ENCODE measurements at places on chromosomes 7 and 10.

GRCh38 chr7:117169907-117170306 is 153.0 kb downstream of the WNT2 start:
- no peak for DNase-seq

DNA sequence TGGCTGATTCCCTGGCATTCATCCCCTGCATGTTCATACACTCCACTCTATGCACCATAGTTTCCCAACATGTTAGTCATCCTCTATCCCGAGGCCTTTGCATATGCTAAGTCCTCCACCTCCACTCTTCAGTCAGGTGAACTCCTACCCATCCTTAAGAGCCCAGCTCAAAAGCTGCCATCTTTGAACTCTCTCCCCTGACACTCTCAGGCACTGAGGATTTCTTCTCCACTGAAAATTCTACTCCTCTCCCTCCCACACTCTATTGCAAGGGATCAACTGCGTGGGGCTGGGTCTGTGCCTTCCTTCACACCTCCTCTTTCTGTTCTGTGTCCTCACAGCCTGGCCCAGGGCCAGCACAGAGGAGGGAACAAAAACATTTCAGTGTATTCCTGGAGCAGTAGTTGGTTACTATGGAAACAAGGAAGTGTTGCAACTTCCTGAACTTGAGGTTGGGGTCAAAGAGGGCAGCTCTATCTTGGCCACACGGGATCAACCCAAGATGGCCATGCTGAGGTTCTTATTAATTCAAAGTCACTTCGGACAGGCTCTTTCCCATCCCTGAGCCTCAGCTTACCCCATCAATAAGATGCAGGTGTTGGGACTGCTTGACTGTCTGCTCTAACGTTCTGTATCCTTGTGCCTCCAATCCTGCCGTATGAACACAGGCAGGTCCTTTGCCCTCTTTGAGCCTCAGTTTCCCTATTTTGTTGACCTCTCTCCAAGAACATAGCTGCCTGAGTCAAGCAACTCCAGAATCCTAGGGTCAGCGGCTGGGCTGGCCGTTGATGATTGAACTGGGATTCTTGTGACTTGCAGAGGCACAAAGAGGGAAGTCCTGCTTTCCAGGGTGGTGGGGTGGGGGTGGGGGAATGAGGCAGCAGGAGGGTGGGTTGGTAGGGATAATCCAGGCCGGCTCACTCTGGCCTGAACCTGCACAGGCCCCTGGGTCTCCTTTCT is 15.5 kb downstream of the ZMIZ1 start:
- no peak for DNase-seq

DNA sequence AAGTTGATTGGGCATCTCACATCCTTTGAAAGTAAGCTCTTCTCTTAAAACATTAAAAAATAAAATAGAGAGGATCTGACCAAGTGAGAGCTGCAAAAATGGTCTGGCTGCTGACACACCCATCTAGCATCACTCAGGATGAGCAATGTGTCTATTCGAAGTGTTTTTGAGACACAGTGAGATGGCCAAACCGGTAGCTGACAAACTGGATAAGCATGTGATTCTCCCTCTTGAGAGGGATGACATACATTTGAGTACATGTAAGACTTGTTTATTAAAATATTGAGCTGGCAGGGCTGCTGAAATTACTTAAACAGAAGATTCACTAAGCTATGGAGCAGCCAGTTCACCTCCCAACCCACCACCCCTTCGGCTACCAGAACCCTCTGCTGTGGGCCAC is 333.9 kb downstream of the ADRA2A start:
- no peak for DNase-seq

DNA sequence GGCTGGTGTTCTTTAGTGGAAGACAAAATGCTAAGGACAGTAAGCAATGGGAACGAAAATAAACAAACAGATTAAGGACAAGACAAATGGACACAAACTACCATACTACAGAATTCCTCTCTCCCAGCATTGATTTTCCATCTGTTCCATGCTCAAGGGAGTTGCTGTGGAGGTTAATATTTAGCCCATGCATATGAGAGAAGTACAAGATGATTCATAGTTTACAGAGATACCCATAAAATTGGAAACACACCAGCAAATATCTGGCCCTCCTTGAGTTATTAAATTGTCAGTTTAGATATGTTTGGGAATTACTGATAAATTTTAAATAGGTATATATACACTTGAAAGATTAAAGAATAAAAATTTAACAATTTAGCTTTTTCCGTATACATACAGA is 69.8 kb downstream of the GLI3 start:
- DNase-seq: no peak

GRCh38 chr7:71539615-71540014 is 407.7 kb downstream of the GALNT17 start:
- no peak for DNase-seq

- no peak for DNase-seq
These were observed 54.6 kb downstream of the ARL4A start for GRCh38 chr7:12741951-12742575.

DNA sequence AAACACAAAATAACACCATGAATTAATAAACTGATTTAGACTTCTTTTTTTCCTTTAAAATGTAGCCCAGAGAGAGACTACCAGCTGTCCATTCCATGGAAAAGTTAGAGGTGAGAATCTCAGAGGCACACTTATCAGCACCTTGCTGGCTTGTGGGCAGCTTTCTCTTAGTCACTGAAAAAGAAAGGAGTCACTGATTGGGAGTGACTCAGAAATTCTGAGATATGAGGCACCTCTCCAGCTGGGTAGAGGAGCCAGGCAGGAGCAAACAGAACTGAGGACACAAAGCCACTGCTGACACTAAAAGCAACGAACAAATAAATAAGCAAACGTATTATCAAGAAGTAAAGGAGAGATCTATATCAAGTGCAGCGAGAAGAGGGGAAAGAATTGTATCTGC is 310.6 kb downstream of the PARD3 start:
- no peak for DNase-seq

- DNase-seq: no peak
These were observed 33.1 kb downstream of the DENND2A start for GRCh38 chr7:140607441-140607989.

GRCh38 chr10:102767428-102768160 is 23.8 kb downstream of the WBP1L start:
- DNase-seq: no peak

DNA sequence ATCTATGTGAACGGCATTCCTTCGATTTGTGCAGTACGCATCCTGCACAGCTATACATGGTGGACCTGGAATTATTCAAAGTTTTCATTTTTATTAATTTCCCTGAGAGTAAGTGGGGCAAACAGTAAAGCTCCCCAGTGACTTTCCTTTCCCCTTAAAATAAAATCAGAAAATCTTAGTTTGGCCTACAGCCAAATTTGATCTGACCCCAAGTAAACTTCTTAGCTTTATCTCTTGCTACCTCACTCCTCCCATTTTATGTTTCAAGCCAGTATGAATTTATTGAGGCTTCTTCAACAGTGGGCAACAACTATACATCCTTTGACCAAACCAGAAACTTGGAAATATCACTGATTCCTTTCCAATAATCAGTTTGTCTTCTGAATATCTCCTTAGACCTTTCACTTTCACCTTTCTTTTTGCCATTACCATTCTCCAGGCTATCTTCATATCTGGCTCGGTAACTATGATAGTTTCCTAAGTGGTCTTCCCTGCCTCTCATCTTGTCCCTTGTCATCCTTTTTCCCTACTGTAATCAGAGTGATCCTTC is 11.1 kb downstream of the SPAG6 start:
- no peak for DNase-seq

DNA sequence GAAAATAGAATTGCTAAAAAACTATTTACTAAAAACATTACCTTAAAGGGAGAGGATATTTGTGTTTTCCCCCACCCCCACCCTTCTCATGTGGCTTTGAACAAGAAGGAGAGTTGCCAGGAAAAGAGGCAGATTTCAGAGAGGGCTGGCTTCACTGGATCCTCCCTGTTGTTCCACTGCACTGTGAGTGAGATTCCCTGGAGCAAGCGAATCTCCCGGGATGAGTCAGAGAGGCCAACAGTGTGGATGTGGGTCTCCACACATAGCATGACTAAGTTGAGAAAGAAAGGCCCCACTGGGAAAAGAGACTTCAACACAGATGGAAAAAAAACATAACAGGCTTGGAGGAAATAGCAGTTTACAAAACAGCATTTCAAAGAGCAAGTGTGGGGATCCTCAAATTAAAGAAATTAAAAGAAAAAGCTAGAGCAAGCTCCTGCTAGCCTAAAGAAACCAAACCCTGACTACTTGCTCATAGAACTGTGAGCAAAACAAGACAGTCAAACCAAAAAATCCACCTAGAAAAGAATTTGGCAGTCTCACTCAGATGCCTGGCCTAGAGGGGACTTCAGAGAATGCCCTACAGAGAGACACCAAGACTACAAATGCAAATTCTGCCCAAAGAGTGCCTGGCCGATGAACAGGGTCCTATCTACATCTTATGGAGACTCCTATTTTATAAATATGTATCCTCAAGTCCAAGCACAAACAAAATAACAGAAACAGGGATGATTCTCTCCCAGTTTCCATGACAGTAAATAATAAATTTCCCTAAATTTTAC is 3.4 kb downstream of the CAV1 start:
- no peak for DNase-seq

GRCh38 chr7:151687523-151688235 is 168.0 kb upstream of the RHEB start:
- DNase-seq: no peak

DNA sequence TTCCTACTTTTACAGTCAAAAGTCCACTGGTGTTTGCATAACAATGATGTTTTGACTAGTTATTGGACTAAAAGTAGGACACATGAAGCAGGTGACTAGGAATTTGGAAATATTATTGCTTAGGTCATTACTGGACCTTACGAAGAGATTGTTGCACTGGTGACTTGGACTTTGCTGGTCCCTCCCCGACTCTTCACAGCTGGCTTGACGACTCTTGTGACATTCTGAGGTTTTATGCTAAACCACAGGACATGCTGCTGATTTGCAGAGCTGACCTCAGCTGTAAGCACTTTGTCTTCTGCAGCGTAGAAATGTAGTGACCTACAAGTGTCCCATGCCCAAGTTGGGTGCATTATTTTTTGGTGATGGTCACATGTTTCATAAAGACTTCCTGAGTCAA is 21.9 kb downstream of the PCBD1 start:
- DNase-seq: no peak

GRCh38 chr10:104331208-104331838 is 6.9 kb downstream of the ITPRIP start:
- no peak for DNase-seq

DNA sequence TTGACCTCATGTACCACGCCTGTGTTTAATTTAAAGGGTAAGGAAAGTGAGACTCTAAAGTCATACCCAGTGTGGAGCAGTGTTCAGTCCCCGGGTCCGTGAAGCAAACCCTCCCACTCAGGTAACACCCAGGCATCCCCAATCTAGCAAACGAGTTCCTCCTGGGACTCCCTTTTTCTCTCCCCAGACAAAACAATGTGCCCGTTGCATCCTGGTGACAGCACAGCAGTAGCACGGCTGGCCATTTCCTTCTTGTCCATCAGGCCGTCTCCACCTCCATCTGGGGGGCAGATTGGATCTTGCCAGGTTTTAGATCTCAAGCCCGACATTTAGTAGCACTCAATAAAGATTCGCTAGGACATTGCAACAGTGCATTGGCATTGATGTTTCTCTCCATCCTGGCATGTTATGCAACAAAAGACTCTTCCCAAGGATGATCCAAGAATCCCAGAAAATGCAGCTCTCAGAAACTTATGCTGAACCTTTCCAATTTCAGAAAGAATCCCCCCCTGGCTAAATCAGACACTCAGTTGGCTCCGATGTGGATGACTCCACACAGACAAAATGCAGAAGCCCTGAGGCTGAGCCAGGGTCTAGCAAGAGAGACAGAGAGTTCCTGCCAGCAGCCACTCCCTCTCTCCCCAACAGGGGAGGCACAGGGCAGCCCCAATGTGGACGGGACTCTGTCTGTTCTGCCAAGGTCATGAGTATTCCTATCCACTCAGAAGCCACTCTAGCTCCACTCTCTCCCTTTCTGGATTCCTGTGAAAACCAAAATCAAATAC is 274.5 kb upstream of the MGMT start:
- DNase-seq: no peak

DNA sequence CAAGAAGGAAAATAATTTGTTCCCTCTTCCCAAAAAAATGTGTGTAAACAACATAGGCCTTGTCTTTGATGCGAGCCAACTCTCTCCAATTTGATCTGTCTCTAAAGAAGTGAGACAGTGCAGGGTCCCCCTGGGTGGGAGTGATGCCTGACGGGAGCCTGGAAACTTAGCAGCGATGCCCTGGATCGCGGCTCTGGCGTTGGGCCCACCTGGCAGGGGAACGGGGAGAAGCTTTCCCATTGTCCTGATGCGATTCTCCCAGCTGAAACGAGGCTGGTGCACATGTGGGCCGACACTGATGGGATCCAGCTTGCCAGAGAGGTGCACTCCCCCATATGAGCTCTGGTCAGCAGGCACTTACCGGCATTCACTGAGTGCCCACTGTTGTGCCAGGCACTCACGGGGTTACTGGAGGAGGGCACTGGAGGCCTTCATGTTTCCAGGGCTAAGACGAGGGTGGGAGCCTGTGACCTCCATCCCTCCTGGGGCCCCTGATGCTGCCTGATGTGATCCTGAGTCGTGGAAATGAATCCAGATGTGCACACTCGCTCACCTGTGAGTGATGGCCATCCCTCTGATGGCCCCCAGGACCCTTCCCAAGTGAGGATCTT is 132.8 kb downstream of the PTPN20 start:
- DNase-seq: no peak

DNA sequence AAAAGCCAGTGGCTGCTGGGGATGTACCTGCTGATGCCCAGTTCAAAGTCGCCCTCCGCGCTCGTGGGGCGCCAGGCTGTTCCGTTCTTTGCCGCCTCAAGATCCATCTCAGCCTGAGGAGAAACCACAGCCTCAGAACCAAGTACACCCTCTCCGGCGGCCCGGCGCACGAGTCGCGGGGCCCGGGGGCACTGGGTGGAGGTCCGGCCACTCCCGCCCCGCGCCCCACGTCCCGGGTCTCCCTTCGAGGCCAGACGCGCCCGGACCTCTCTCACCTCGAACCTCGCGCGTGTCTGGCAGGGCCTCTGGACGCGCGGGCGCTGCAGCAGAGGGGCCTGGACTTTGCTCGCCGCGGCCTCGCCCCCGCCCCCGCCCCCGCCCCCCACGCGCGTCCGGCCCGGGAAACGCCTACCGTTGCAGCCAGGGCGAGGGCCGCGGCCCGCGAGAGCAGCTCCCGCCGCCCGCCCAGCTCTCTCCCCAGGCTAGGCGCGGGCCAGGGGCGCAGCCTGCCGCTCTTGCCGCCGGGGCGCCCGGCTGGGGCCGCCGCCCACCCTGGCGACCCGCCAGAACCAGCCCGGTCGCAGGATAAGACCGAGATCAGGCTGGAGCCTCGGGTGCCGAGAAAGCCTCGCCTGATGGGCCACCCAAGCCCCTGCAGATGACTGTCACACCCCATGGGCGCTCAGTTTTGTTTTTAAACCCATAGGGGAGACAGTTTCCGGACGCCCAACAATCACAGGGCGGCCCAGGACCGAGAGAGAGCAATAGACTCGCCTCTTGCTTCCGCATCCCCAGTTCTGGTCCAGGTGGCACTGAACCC is at the start of gene ABCB4:
ABCB4 (minus strand) TSS at position 322 of the 820 bp plus-strand sequence; CDS start at position 107, 215 bp downstream.
- no peak for DNase-seq

Measured in CD4-positive, alpha-beta T cell treated with Interleukin-6 at 100 ng/mL for 8 hours (primary cell).